ENCODE measurements at places on chromosomes 1 and 21. TPM values are rescaled to one million over a fixed set of nuclear protein-coding genes. Genes with fewer than 3 reads are reported as not detected.

Gene LRRC38
- not detected for total RNA-seq

Gene NOS1AP
- total RNA-seq: not detected

DNA sequence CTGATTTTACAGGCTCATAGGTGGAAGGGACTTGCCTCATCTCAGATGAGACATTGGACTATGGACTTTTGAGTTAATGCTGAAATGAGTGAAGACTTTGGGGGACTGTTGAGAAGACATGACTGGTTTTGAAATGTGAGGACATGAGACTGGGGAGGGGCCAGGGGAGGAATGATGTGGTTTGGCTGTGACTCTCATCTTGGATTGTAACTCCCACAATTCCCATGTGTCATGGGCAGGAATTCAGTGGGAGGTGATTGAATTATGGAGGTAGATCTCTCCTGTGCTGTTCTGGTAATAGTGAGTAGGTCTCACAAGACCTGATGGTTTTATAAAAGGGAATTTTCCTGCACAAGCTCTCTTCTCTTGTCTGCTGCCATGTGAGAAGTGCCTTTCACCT lies 20.8 kb downstream of the SCYL3 start:
- H3K4me1 ChIP-seq: peaks cover 18% of the 10 kb centered on the region
- DNase-seq: no peak
- H3K4me3 ChIP-seq: no peak overlapping the region
- H3K27ac ChIP-seq: no peak overlapping the region

- H3K4me1 ChIP-seq: peaks cover 8% of the 10 kb centered on the region
- no peaks in the 10 kb centered on the region for H3K27me3 ChIP-seq
- H3K27ac ChIP-seq: peak overlapping the region; percentile 1
- peaks cover 41% of the 10 kb centered on the region for H3K36me3 ChIP-seq
These were observed 49.8 kb upstream of the RCC1 start for GRCh38 chr1:28456078-28456477.
